ENCODE measurements at places on chromosomes 16 and 17. TPM values are rescaled to one million over a fixed set of nuclear protein-coding genes. Genes with fewer than 3 reads are reported as not detected.

DNA sequence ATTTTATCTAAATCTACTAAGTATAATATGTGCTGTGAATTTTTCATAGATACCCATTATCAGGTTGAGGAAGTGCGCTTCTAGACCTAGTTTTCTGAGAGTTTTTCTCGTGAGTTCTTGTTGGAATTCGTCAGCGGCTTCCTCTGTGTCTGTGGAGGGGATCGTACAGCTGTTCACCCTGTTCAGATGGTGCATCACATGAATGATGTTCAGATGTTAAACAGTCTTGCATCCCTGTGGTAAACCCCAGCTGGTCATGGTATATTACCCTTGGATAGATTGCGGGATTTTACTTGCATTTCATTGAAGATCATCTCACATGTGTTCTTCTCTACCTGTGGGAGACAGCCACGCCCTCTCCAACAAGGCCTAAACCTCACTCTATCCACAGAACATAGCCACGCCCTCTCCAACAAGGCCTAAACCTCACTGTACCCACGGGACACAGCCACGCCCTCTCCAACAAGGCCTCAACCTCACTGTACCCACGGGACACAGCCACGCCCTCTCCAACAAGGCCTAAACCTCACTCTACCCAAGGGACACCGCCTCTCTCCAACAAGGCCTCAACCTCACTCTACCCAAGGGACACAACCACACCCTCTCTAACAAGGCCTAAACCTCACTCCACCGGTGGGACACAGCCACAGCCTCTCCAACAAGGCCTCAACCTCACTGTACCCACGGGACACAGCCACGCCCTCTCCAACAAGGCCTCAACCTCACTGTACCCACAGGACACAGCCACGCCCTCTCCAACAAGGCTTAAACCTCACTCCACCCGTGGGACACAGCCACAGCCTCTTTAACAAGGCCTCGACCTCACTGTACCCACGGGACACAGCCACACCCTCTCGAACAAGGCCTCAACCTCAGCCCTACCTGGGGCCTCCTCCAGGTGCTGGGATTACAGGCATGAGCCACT is 180.2 kb upstream of the CHMP6 start:
- no peaks in the 10 kb centered on the region for H3K36me3 ChIP-seq
- DNase-seq, result no peak
- H3K27me3 ChIP-seq, result no peaks in the 10 kb centered on the region

DNA sequence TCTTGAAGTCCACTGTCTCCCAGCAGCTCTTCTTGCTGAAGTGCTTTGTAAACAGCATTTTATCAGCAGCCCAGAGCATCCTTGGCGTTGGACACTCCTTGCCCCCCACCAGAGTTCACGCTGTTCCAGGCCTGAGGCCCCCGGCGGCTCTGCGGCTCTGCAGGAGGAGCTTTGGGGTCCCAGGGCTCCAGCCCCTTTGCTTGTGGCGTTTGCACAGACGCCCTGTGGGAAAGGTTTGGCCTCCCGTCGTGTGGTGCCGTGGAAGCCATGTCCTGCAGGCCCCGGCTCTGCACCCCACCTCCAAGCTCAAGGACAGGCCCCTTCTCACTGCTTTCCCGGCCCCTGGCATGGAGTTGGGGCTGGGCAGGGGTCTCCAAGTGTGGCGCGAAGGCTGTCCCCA is 14.1 kb downstream of the METRNL start:
- no peak for DNase-seq
- peaks cover 58% of the 10 kb centered on the region for H3K4me1 ChIP-seq
- H3K27me3 ChIP-seq, result no peaks in the 10 kb centered on the region
- H3K36me3 ChIP-seq, result peaks cover 10% of the 10 kb centered on the region
- H3K27ac ChIP-seq, result no peak overlapping the region

GRCh38 chr17:1779571-1780131 is 17.8 kb downstream of the SERPINF1 start:
- peak; percentile 80 for DNase-seq
- peaks cover 26% of the 10 kb centered on the region for H3K4me1 ChIP-seq
- H3K36me3 ChIP-seq, result peaks cover 63% of the 10 kb centered on the region
- H3K27me3 ChIP-seq, result no peaks in the 10 kb centered on the region
- no peak overlapping the region for H3K4me3 ChIP-seq

DNA sequence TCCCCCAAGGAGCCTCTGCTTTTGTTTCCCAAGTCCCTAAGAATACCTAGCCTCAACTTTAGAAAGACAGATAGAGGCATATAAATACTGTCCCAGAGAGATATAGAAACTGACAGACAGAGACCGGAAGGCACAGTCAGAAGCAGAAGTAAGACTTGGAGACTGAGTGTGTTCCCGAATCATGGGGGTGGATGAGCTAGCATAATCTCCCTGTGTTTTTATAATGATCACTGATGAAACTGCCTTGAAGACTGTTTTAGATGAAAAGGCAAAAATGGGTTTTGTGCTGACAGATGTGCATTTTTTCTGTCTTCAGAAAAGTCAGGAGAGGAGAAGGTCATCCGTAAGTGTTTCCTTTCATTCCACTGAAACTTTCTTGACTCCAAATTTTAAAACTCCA is 8.3 kb upstream of the PSMD3 start:
- no peaks in the 10 kb centered on the region for H3K27me3 ChIP-seq
- H3K4me3 ChIP-seq, result no peak overlapping the region
- H3K27ac ChIP-seq, result no peak overlapping the region
- no peak for DNase-seq
- no peaks in the 10 kb centered on the region for H3K4me1 ChIP-seq

DNA sequence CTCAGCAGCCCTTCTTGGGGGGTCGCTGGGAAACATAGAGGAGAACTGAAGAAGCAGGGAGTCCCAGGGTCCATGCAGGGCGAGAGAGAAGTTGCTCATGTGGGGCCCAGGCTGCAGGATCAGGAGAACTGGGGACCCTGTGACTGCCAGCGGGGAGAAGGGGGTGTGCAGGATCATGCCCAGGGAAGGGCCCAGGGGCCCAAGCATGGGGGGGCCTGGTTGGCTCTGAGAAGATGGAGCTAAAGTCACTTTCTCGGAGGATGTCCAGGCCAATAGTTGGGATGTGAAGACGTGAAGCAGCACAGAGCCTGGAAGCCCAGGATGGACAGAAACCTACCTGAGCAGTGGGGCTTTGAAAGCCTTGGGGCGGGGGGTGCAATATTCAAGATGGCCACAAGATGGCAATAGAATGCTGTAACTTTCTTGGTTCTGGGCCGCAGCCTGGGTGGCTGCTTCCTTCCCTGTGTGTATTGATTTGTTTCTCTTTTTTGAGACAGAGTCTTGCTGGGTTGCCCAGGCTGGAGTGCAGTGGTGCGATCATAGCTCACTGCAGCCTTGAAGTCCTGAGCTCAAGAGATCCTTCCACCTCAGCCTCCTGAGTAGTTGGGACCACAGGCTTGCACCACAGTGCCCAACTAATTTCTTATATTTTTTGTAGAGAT is 3.4 kb downstream of the STH start:
- no peak overlapping the region for H3K4me3 ChIP-seq
- peak; percentile 59 for DNase-seq
- H3K27me3 ChIP-seq, result no peaks in the 10 kb centered on the region
- peaks cover 12% of the 10 kb centered on the region for H3K4me1 ChIP-seq
- H3K27ac ChIP-seq, result no peak overlapping the region

DNA sequence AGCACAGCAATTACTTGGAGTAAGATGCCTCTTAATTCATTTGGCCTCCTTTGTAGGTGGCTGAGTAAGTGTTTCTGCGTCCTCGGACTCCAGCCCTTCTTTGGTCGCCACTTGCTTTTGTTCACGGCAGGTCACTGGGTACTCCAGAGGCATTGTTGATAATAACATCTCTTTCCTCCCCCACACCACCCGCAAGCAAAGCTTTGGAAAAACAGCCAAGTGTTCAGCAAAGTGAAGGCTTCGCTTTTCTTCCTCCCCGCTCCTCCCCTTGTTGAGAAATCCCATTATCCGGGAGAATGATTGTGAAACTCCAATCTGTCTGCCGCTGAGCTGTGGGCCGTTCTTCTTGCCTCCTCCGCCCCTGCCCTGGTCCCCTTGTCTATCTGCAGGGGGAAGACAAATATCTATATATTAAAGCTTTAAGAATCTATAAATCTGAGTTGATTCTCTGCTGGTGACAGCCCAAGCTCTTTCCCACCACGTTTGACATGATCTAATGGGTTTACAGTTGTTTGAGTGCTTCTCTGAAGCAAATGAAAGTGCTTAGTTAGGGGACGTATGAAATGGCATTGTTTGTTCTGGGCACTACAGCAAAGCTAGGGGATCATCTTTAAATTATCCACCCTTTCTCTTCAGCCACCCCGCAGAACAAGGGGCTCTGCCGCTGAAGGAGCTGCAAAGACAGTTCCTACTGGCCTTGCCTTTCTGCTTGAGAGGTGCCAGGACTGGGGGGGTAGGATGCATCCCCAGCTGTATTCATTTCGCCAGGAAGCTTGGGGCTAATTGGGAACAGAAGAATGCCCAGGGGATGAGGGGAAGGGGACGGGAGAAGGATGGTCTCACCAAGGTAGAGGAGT is 167.1 kb downstream of the CCDC182 start:
- H3K36me3 ChIP-seq, result no peaks in the 10 kb centered on the region
- no peak for DNase-seq
- no peaks in the 10 kb centered on the region for H3K27me3 ChIP-seq
- peaks cover 15% of the 10 kb centered on the region for H3K4me1 ChIP-seq
- peak overlapping the region; percentile 5 for H3K4me3 ChIP-seq

DNA sequence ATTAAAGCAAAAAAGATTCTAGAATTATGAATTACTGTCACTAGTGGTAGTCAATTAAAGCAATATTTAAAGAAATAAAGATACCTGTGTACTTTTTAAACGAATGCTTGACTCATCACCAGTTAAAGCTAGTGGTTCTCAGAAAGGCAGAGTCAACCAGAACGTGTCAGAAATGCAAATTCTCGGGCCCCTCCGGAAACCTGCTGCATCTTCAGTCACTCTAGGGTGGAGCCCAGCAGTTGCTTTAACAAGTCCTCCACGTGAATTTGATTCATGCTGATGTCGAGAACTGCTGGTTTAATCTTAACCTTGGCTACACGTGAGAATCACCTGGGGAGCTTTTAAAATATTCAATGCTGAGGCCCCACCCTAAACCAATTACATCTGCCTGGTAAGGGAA is 169.8 kb upstream of the SDK2 start:
- no peak overlapping the region for H3K4me3 ChIP-seq
- no peaks in the 10 kb centered on the region for H3K27me3 ChIP-seq
- DNase-seq, result no peak

DNA sequence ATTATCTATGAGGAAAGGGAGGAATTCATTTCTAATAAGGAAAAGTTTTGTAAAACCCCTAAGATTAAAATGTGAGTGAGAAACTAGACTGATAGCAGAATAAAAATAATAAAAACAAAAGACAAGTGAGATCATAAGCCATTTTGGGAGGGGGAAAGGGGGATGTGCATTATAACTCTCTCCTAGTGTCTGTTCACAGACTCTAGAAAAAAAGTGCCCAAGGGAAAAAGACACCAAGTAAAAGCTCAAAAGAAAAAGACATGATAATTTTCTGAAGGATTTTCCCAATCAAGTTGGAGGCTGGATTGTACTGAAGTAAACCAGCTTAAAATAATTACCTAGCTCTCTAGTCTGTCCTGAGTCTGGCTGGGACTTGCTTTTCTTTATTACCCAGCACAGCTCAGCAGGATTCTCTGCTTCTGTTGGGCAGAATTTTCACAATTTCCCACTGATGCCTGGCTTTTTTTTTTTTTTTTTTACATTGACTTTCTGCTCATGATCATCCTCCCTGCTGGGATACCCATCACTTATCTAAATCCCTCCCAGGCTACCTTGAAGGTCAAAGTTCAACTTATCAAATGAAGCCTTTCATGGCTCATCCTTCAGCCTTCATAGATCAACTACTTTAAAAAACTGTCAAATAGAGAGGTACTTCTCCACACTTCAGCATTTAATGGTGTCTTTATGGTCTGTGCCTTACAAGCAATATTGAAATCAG is 124.2 kb upstream of the KCNJ16 start:
- H3K27me3 ChIP-seq, result no peaks in the 10 kb centered on the region
- peaks cover 8% of the 10 kb centered on the region for H3K4me1 ChIP-seq
- no peak overlapping the region for H3K27ac ChIP-seq
- no peak overlapping the region for H3K4me3 ChIP-seq
- DNase-seq, result no peak

Gene ATF7IP2
- total RNA-seq, result 34.4 TPM

Gene KRTAP9-3
- not detected for total RNA-seq

Gene USP43
- total RNA-seq, result 0.16 TPM

Gene UBTF
- 48.0 TPM for total RNA-seq

Gene CMTM1
- 1.1 TPM for total RNA-seq

Gene FGF11
- total RNA-seq, result 3.7 TPM

Gene HOXB6
- 0.72 TPM for total RNA-seq
